ENCODE measurements at places on chromosomes 7 and 10. TPM values are rescaled to one million over a fixed set of nuclear protein-coding genes. Genes with fewer than 3 reads are reported as not detected.
A peak's percentile ranks its signal among the peaks of the same experiment; 100 is the strongest.

GRCh38 chr10:47112612-47113011, 187.4 kb upstream of the GDF10 start:
- DNase-seq: no peak

GRCh38 chr7:84232646-84233045, 38.1 kb upstream of the SEMA3A start:
- peak; percentile 93 for DNase-seq

DNA sequence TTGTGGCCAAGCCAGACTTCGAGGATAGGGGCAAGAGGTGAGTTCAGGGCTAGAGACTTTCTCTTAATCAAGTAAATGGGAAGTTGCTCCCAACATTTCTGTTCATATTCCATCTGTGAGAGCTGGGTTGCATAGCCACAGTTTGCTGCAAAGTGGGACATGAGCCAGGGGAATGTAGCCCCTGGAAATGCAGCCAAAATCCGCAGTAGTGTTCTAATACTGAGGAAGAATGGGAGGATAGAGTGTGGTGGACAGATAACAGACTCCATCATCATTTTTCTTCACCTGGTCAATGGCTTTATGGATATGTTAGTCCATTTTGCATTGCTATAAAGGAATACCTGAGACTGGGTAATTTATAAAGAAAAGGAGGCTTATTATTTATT, 177.7 kb downstream of the SKIDA1 start:
- no peak for DNase-seq

DNA sequence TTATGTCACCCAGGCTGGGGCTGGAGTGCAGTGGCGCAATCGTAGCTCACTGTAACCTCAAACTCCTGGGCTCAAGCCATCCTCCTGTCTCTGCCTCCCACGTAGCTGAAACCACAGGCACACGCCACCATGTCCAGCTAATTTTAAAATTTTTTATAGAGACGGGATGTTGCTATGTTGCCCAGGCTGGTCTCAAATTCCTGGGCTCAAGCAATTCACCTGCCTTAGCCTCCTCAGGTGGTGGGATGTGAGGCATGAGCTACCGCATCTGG, 123.2 kb upstream of the PARD3 start:
- no peak for DNase-seq

DNA sequence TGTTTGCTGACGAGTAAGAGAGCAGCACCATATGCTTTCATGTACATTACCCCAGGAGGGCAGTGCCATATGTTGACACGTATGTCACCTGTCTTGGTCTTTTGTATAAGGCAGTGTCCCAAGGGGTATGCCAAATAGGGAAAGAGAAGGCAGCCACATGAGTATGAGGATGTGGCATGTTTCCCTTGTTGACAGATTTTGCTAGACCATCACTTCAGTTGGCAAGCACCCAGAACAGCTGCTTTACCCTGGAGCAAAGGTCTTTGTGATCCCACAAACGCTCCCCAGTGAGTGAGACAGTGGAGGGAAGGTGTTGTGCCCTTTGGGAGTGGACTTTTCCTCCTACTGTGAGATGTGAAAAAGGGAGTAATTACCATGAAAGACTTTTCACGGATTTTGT, 350.1 kb downstream of the ETV1 start:
- no peak for DNase-seq

GRCh38 chr10:107894516-107894915, 730.0 kb upstream of the SORCS1 start:
- DNase-seq: no peak

DNA sequence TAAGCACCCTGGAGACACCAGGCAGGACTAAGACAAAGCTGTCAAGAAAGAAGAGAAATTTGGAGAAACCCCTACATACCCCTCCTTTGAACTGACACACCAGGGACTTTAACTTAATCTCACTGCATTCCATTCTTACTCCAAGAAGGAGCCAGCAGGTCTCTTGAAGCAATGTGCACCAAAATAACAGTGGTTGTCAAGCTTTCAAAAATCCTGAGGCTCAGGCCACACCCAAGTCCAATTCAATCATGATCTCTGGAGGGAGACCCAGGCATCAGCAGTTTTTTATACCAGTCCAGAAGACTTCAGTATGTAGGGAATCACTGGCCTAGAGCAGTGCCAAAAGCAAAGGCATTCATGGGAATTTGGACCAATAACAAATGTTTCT, 6.8 kb downstream of the SLC25A13 start:
- no peak for DNase-seq

DNA sequence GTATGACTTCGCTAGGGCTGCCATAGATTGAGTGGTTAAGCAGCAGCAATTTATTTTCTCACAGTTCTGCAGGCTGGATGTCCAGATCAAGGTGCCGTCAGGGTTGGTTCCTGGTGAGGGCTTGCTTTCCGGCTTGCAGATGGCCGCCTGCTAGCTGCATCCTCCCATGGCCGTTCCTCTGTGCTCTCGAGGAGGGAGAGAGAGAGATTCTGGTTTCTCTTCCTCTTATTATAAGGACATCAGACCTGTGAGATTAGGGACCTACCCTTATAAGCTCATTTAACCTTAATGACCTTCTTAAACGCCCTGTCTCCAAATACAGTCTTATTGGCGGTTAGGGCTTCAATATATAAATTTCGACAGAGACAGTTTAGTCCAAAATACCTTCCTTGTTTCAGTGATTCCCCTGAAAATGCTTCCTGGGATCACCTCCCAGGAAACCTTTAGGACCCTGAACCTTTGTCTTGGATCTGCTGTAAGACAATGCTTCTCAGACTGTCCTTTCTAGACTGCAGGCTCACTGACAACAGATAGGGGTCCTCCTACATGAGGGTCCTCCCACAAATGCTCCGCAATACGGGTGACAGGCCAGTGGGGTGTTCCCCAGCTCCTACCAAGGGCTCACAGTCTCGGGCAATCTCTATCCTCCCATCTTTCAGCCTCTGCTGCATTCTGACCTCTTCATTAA, 82.5 kb upstream of the BAIAP2L1 start:
- no peak for DNase-seq

DNA sequence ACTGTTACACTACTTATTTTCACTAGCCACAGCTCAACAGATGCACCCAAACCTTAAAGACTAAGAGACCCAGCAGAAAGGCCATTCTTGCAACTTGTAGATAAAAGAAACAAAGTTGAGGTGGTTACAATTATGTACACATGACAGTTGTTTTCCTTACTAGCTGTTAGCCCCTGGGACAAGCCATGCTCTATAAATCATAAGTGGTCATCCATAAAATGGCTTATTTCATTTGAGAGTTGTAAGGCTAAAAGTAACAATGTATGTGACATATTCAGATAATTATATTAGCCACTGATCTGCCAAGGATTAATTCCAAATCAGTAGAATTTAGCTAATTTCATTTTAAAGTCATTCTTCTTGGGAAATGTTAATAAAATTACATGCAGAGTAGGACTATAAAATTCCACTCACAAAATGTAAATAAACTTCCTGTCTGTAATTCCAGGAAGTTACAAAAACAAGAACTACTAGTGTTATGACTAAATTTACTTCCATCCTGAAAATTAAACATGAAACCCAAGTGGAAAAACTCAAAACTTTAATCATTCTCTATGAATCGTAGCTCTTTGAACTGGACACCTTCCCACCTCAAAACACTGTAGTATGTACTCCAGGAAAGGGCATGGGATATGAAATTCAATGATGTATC, 13.3 kb downstream of the SLC37A3 start:
- DNase-seq: peak; percentile 15

DNA sequence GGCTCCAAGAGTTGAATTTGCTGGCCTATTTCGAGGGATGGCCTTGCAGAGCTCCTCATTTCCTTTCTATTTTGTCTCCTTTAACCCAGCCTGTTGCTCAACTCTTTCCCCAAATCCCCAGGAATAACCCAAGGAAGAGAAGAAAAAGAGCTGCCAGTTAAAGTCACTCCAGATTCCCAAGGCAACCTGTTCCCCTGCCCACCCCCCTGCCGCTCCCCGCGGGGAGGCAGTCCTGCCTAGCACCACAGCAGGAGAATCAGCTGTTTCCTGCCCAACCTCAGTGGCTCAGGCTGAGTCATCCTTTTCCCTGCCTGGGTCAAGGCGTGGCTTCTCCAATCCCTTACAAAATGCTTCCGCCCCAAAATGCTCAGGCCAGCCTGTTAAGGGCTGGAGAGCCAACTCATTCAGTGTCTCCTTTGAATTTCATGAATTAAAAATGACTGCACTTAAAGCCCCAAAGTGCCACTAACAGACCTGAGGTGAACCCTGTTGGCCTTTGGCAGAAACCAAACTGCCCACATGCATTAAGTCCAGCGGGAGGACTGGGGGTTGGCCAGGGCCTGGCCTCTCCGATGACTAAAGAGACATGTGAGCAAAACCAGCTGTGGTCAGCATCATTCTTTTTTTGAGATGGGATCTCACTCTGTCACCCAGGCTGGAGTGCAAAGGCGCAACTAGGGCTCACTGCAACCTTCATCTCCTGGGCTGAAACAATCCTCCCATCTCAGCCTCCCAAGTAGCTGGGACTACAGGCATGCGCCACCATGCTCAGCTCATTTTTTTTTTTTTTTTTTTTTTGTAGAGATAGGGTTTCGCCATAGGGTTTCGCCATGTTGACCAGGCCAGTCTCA, 83.2 kb upstream of the KIF5B start:
- DNase-seq: peak; percentile 94

GRCh38 chr10:82497439-82497838, 622.4 kb downstream of the NRG3 start:
- no peak for DNase-seq

DNA sequence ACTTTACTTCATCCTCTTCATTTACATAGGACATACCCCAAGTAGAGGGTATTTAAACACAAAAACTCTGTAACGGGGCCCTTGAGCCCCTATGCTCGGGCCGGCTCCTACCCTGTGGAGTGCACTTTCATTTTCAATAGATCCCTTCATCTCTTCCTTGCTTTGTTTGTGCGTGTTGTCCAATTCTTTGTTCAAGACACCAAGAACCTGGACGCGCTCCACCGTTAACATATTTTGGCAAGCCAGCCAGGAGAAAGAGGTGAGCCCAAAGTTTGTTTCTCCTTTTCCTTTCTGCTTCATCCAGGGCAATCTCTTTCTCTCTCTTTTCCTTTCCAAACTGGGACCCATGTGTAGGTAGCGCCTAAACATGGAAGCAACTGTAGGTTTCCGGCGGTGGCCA, 26.0 kb upstream of the BNIP3 start:
- no peak for DNase-seq

DNA sequence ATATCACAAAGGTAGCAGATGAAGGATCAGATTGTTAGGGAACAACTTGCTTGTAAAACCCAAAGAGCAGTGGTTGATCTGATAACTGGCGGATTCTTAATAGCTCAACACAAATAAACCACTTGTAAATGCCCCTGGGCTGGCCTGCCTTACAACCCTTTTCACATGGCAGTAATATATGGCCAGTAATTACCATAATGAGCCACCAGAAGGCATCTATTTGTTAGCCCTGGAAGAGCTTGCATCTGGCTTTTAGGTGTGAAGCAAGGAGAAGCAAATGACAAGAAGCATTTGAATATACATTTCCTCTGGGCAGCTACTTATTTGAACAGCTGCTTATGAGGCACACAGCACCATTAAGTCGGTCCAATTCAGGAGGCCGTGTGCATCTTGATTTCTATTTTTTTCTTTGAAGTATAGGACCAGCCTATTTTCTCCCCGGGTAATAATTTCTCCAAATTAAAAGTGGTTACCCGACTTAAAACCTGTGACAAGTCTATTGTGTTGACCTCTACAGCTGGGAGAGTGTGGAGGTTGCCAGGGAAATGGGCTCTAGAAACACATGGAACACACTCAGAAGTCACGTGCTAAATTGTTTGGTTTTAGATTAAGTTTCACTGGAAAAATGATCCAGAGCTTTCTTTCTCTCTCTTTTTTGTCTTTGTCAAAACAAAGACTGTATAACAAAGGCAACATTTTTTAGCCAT, 113.4 kb downstream of the SEM1 start:
- DNase-seq: no peak

DNA sequence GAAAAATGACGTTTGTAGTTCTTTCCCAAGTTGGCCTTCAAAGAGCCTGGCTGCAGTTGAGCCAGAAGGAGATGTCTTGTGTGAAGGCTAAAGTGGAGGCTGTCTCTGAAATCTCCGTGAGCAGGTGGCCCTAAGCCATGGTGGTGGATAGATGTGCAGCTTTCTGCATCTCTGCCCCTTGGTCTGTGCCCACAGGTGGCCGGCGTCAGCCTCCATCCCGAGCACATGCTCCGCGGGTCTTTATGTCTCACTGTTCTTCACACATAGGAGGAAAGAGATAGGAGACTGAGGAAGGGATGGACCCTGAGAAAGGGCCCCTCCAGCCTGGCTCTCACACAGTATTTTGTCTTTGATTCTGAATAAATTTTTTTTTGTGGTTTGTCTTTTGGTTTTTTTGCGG, 30.3 kb upstream of the SLC26A4 start:
- no peak for DNase-seq

GRCh38 chr7:142799437-142799835, 28.7 kb downstream of the PRSS2 start:
- DNase-seq: no peak

DNA sequence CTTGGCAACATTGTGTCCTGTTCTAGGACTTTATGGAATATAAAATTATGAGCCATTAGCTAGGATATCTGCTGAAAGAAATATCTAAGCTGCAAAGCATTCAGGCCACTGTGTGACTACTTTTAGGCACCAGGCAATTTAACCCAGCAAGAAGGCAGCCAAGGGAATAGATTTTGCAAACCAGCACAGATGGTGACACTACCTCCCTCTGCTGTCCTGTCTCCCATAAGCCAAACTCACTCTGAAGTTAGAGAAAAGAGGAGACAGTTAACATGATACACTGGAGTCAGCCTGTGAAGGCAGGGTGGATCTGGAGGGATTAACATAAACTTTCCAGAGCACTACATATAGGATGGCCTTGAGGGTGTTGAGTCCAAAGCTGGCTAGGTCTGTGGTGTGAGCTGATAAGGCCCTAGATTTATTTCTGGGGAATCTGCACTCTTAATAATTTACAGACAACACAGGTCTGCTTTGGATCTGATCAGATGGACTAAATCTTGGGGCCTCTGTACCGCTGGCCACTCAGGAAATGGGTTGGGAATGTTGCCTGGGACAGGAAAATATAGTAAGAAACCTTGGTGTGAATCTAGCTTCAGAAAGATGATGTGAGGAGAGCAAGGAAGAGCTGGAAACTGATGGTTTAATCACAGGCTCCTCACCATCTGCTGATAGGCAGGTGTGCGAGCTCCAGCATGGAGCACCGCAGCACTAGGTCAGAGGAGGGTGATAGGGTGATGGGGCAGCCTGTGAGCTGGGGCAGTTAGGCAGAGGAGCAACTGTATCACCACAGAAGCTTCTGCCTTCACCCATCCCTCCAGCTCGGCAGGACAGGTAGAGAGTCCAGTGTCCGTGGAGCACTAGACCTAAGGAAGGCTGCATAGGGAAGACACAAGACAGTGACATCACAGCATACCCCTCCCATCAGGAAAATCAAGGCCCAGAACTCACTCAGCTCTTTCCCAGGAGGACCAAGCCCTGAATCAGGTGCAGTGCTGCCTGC, 229.9 kb upstream of the PRSS1 start:
- DNase-seq: peak; percentile 40

The AMZ1 gene
- total RNA-seq: 0.54 TPM

The CACUL1 gene
- total RNA-seq: 23.5 TPM

The GPER1 gene
- 2.0 TPM for total RNA-seq

The JAZF1 gene
- 8.4 TPM for total RNA-seq

The FGFBP3 gene
- total RNA-seq: under 0.01 TPM

The GNG11 gene
- total RNA-seq: 6.1 TPM

All from IMR-90 (cell line).